ENCODE measurements at places on chromosomes 11 and 22.

DNA sequence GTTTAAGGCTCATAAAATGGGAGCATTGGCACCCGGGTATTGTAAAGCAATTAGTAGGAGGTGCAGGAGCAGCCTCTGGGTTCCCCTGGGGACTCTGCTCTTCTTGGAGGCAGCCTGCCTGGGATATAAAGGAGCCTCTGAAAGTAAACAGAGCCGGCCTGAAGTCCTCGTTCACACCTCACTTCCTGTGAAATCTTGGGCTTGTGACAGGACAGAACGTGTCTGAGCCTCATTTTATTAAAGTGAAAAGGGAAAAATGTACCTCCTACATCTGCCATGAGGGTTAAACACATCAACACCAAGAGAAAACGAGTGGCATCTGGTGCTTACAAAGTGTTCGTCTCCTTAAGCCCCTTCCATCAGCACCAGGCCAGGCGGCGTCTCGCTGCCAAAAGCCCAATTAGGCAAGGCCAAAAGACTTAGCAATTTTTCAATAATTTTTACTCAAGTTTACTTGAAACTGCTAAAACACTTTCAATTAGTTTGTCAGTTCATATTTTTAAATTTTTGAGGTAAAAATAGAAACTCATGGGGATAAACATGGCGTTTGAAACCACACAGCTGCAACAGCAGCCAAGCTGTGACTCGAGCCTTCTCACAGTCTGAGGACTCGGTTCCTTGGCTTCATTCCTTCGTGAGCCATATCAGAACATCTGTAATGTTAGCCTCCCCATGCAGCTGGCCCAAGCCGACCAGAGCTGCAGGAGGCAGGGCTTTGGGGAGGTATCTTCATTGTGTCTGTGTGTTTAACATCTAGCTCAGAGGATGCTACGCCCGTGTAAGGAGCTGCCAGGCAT is 33.6 kb downstream of the MAP6 start:
- H3K27ac ChIP-seq: no peak overlapping the region
- no peak overlapping the region for H3K4me3 ChIP-seq
- no peaks in the 10 kb centered on the region for H3K36me3 ChIP-seq
- no peaks in the 10 kb centered on the region for H3K4me1 ChIP-seq

DNA sequence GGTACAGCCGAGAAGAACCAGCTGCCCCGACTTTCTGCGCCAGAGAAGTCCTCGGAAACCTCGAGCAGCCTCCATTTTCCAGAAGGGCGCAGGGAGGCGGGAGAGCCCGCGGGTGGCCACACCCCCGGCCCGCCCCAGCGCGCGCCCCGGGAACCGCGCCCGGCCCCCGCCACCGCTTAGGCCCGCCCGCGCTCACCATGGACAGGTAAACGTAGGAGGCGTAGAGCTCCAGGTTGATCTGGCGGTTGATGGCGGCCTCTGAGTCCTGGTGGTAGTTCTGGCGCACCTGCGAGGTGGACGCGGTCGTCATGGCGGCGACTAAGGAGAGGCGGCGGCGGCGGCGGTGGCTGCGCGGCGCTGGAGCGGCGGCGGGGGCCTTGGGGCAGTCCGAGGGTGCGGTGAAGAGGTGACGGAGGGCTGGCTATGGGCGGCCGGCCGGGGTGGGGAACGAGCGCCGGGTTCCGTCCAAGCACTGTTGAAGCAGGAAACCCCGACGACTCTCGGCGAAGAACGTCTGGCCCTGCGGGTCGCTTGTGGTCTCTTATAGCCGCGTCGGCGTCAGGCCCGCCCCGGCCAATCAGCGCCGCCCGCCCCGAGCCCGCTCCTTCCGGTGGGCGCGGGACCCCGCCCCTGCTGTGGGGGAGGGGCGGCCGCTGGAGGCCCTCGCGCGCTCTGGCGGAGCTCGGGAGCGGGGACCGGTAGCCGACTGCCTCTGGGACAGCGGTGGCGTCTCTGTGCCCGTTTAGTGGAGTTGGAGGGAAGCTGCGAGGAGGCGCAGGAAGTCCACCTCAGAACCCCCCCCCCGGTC is at the start of gene FTH1:
TSS of gene FTH1 (minus strand) at position 519 of the 808 bp plus-strand sequence. CDS start at position 310, 209 bp downstream.
- peak within 1 kb of the TSS; percentile 96 for H3K4me3 ChIP-seq
- ATAC-seq: peak; percentile 84
- peak within 1 kb of the TSS; percentile 90 for H3K27ac ChIP-seq
- no peaks in the 10 kb centered on the region for H3K27me3 ChIP-seq
- peaks cover 42% of the 10 kb centered on the region for H3K36me3 ChIP-seq

DNA sequence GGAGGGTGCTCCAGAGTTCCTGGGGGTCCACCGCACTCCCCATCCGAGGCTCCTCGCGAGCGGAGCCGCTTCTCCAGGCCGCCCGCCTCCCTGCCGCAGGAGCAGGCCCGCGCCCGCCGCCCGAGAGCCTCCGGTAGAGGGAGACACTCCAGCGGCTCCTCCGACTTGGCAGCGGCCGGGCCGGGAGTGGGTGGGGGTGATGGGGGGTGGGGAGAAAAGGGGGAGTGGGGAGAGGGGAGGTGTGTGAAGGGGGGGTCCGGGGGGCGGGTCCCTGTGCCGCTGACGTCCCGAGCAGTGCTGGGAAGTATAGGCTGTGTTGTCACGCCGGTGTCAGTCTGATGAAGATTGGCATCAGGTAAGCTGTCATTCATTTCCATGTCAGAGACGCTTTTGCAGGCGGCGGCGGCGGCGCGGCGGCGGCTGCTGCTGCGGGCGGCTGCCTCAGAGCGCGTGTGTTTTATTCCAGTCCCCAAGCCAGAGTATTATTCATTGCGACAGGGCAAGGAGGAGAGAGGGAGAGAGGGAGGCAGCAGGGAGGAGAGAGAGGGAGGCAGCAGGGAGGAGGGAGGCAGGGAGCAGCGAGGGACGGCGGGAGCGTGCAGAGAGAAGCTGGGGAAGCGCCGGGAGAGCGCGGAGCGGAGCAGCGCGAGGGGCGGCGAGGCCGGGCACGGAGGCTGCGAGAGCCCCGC is at the start of gene PKNOX2:
TSS of gene PKNOX2 (plus strand) at position 330 of the 689 bp plus-strand sequence. CDS start 186,555 bp downstream, outside the sequence.
- ATAC-seq: peak; percentile 66
- H3K36me3 ChIP-seq: peaks cover 10% of the 10 kb centered on the region
- peaks cover 9% of the 10 kb centered on the region for H3K4me1 ChIP-seq
- no peak within 1 kb of the TSS for H3K27ac ChIP-seq
- peaks cover 59% of the 10 kb centered on the region for H3K27me3 ChIP-seq

DNA sequence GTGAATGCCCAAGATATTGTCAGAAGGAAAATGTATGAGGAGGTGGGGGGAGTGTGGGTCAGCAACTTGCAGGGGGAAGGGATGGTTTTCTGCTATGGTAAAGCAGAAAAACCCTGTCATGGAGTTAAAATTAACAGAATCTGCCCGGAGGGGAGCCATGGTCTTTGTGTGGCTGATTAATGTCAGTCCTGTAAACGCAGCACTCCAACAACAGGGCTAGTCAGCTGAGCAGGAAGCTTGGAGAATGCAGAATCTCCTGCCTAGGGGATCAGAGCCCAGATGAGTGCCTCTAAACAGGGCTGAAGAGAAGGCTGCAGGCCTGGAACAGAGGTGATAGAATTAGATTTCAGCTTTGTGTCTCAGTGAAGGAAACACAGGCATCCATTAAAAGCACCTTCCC is 140.9 kb upstream of the MTNR1B start:
- H3K27me3 ChIP-seq: peaks cover 18% of the 10 kb centered on the region
- no peak overlapping the region for H3K27ac ChIP-seq
- ATAC-seq: no peak
- no peak overlapping the region for H3K4me3 ChIP-seq
- H3K36me3 ChIP-seq: no peaks in the 10 kb centered on the region

DNA sequence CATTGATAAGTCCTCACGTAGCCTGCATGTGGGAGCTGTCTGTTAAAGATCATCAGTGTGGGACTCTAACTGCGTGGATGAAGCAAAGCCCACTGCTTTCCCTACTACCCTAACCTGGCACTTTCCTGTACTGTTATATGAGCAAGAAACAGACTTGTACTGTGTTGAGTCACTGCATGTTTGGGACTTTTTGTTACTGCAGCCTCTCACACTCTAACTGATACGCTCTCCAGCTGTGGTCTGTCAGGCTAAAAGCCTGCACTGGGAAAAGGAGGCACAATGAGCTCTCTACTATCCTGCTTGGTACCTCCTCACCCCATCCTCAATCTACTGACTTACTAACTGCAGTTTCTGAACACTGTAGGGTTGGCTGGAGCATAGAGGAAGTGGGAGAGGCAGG is 93.7 kb upstream of the PLET1 start:
- H3K4me1 ChIP-seq: peaks cover 5% of the 10 kb centered on the region
- no peaks in the 10 kb centered on the region for H3K36me3 ChIP-seq
- H3K27ac ChIP-seq: peak overlapping the region; percentile 14
- no peaks in the 10 kb centered on the region for H3K27me3 ChIP-seq

DNA sequence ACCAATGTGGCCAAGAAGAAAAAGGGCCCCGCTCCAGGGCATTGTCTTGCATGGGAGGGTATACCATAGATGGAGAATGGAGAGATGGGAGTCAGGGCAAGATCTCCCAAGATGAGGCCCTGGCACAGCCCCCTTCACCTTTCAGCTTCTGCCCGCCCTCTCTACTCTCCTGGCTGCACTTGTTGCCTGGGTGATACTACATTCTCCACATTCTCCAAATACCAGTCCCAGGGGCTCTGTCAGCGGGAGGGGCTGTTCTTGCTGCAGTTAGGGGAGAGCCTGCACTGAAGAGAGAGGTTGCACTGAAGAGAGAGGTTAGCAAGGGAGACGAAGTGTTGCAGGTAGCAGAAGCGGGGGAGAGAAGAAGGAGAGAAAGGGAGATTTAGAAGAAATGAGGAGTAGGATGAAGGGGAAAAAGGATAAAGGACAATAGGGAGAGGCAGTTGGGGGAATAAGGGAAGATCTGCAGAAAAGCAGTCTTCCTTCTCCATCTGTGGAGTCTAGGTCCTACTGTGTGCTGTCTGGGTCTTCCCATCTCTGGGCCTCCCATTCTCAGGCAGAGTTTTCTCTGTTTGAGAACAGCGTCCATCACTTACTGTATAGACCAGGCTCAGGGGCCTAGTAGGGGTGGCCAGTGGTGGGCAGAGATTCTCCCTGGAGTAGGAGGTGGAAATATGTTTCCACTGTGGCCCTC is 8.0 kb downstream of the PHLDB1 start:
- no peak overlapping the region for H3K4me3 ChIP-seq
- H3K27ac ChIP-seq: no peak overlapping the region
- no peak for ATAC-seq
- H3K4me1 ChIP-seq: peaks cover 12% of the 10 kb centered on the region
- H3K36me3 ChIP-seq: peaks cover 6% of the 10 kb centered on the region

GRCh38 chr22:24580276-24580675 is 12.6 kb downstream of the LRRC75B start:
- no peak overlapping the region for H3K27ac ChIP-seq
- H3K27me3 ChIP-seq: no peaks in the 10 kb centered on the region
- no peaks in the 10 kb centered on the region for H3K4me1 ChIP-seq
- peaks cover 21% of the 10 kb centered on the region for H3K36me3 ChIP-seq
- no peak for ATAC-seq

GRCh38 chr11:133163463-133164419 is 368.6 kb downstream of the OPCML start:
- H3K27me3 ChIP-seq: peaks cover 21% of the 10 kb centered on the region
- ATAC-seq: no peak
- H3K4me3 ChIP-seq: no peak overlapping the region
- H3K4me1 ChIP-seq: no peaks in the 10 kb centered on the region
- H3K27ac ChIP-seq: no peak overlapping the region

DNA sequence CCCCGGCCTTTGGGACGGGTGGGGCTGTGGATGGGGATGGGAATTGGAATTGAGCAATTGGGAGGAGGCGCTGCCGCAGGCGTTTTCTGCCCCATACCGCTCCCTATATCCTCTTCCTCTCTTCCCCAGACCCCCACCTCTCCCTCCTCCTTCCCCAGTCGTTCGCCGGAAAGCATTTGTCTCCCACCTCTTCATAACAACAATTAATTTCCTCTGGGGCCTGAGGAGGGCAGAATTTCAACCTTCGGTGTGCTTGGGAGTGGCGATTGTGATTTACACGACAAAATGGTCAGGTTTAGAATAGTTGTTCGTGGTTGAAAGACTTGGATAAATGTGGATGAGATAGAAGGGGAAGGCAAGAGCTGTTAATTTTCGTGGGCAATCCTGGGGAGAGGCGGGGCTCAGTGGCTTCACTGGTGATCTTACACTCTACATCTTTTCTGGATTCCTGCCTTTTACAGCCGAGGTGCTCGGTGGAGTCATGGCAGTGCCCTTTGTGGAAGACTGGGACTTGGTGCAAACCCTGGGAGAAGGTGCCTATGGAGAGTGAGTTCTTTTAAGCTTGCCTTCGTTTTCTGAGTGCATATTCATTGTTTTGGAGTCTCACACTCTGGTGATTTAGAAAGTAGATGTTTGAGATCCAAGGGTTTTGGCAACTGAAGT is 1.5 kb downstream of the CHEK1 start:
- peaks cover 14% of the 10 kb centered on the region for H3K4me1 ChIP-seq
- peaks cover 79% of the 10 kb centered on the region for H3K36me3 ChIP-seq
- peak overlapping the region; percentile 96 for H3K27ac ChIP-seq

GRCh38 chr22:24061124-24061684 is 50.1 kb downstream of the CABIN1 start:
- no peak overlapping the region for H3K27ac ChIP-seq
- no peaks in the 10 kb centered on the region for H3K4me1 ChIP-seq
- H3K4me3 ChIP-seq: no peak overlapping the region
- peaks cover 94% of the 10 kb centered on the region for H3K36me3 ChIP-seq
- H3K27me3 ChIP-seq: no peaks in the 10 kb centered on the region

DNA sequence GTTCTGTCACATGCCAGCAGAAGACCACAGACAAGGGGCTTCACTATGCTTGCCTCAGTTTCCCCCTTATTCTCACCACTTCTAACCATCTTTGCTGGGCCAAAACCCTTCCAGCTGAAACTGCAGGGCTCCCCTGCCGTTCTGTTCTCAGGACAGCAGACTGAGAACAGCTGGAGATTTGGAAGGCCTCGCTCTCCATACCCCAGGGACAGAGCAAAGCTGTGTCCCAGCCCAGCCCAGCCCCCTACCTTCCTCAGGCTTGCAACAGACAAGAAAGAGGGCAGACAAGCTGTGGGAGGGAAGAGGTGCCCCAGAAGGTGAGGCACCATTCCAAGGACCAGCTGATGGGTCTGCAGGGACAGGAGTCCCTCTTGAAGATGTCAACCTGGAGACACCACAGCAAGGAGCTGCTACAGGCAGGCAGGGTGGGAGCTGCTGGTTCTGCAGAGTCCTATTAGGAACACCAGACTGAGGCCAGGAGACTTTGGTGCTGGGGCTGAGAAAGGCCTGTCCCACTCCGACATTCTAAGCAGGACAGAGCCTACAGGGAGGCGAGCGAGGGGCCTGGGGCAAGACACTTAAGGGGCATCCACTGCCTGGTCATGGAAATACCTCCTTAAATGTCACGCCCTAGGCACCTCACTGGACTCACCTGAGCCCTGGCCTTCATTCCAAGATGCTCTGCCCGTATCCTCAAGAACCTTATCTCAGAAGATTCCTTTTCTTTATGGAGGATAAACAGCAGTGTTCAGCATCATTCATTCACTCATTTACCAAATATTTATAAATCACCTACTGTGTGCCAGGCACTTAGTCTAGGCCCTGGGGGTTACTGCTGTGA is 6.9 kb downstream of the SCN2B start:
- H3K27ac ChIP-seq: peak overlapping the region; percentile 6
- H3K4me1 ChIP-seq: no peaks in the 10 kb centered on the region
- peaks cover 5% of the 10 kb centered on the region for H3K27me3 ChIP-seq
- no peak overlapping the region for H3K4me3 ChIP-seq
- no peaks in the 10 kb centered on the region for H3K36me3 ChIP-seq

- no peaks in the 10 kb centered on the region for H3K4me1 ChIP-seq
- H3K36me3 ChIP-seq: no peaks in the 10 kb centered on the region
- peaks cover 3% of the 10 kb centered on the region for H3K27me3 ChIP-seq
- H3K4me3 ChIP-seq: no peak overlapping the region
Observed at GRCh38 chr11:70628855-70629844, 230.8 kb downstream of the CTTN start.
